ENCODE measurements at places on chromosomes 3 and 15.

DNA sequence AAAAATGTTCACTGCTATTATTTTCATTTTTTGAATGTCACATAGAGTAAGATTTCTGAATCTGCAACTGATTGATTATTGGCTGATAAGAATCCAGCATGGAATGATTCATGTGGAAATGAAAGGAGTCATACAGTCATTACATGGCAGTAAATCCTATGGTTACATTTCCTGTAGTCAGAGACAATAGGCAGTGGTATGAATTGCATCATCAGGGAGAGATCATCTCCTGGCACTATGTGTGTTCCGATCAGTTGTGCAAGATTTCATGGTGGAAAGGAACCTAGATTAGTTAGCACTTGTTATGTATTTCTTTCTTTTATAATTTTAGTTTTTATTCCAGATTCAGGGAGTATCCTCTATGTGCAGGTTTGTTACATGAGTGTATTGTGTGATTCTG lies 38.8 kb downstream of the SLC12A1 start:
- no peaks in the 10 kb centered on the region for H3K27me3 ChIP-seq
- H3K4me3 ChIP-seq = no peak overlapping the region

GRCh38 chr3:14819671-14820070 lies 909 bp downstream of the FGD5 start:
- H3K4me3 ChIP-seq = no peak overlapping the region
- H3K27ac ChIP-seq = no peak overlapping the region
- DNase-seq = no peak

DNA sequence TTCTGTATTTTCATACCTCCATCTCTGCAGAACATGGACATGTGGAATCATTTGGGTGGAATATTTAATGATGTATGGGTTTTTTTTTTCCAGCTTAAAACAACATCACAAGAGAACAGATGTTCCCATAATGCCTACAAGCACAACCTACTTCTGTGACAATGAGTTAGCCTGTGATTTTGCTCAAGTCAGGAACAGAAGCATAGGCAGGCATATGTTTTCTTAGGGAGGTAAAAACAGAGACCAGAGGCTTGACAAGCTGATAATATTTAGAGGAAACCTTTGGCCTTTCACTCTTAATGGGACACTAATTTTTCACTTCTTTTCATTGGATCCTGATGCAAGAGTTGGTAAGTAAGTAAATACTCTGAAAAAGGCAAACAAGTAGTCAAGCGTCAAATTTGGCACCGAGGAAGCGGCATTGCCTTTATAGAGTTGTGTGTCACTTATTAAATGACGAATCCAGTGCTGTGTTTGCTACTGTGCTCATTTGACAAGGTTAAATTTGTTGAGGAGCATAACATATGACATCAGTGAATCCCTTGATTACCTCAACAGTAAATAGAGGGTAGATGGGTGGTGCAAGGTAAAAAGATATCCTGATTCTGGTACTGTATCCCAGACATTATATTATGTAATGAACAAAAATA lies 66.7 kb upstream of the RBMS3 start:
- no peaks in the 10 kb centered on the region for H3K36me3 ChIP-seq
- no peak overlapping the region for H3K4me3 ChIP-seq
- H3K27me3 ChIP-seq = no peaks in the 10 kb centered on the region
- H3K4me1 ChIP-seq = no peaks in the 10 kb centered on the region
- no peak overlapping the region for H3K27ac ChIP-seq
- DNase-seq = no peak

DNA sequence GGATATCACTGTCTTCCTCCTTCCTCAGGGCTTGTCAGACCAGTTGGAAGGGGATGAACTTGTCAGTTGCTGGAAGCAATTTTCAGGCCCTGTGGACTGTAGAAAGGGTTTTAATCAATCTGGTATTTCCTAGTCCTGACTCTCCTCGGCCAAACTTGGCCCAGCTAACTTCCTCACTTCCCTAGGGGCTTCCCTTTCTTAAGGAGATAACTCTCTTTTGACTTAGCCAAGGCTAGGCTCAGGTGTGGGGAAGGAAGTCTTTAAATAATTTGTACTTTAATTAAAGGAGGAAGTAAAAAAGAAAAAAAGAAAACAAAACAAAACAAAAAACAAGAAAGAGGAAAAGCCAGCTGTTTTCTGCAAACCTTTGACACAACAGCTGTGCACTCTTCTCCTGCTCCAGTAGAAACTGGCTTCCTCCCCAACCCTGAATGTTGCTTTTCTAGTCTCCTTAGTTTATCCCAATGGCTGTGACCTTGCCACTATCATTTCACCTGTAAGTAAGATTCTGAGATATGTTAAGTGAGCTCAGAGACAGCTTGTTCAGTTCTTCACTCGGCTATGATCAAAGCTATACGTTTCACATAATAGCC lies 53.0 kb upstream of the ST3GAL6 start:
- H3K36me3 ChIP-seq = no peaks in the 10 kb centered on the region
- no peaks in the 10 kb centered on the region for H3K27me3 ChIP-seq
- no peak overlapping the region for H3K27ac ChIP-seq
- no peaks in the 10 kb centered on the region for H3K4me1 ChIP-seq
- DNase-seq = no peak

GRCh38 chr3:9744162-9744561 lies 5.6 kb upstream of the OGG1 start:
- peaks cover 2% of the 10 kb centered on the region for H3K4me1 ChIP-seq
- DNase-seq = no peak
- peaks cover 60% of the 10 kb centered on the region for H3K36me3 ChIP-seq
- H3K4me3 ChIP-seq = no peak overlapping the region

GRCh38 chr15:51065781-51066180 lies 28.9 kb downstream of the TNFAIP8L3 start:
- H3K27me3 ChIP-seq = no peaks in the 10 kb centered on the region
- no peak overlapping the region for H3K27ac ChIP-seq
- H3K36me3 ChIP-seq = no peaks in the 10 kb centered on the region
- H3K4me1 ChIP-seq = no peaks in the 10 kb centered on the region
- DNase-seq = no peak

Data from H1 (cell line).